Stimulated activated CD8-positive, alpha-beta memory T cell treated with anti-CD3 and anti-CD28 coated beads, Interleukin-15, amount 100 ng/mL, for 4 hours (primary cell): ENCODE measurements at places on chromosomes 6 and 20.

DNA sequence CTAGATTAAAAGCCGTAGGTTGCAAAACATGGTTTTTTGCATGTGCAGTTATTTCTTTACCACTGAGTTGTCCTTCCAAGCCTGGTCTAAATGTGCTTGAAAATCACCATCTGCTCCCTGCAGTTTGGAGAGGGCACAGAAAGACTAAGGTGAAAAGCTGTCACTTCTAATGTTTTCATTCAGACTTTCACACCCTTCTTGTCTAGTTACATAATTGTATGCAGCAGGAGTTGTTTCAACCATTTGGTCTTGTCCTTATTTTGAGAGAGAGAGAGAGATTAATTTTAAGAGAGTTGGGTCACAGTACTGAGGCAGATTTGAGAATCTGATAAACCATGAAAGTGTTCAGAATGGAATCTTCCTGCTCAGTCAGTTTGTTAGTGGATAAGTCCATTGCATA lies 82.5 kb downstream of the ARID1B start:
- no peak for DNase-seq

DNA sequence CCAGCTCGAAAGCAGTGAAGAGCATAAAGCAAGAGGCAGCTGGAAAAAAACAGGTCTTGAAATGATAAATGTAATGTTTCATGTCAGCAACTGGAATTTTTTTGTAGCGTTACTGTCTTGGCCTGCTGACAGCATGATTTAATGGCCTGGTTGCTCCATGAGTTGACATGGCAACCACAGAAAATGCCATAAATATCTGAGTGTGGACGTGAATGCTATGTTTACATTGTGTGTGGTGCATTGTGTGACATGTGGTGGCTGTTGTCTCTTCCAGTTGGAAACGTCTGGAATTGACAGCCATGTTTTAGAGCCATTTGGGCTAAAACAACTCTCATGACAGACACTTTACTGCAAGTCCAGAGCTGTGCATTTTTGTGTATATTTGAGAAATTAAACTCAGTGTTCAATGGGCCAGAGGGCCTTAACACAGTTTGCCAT lies 170.0 kb downstream of the FOXA2 start:
- DNase-seq = no peak

GRCh38 chr6:114707081-114707620 lies 364.3 kb upstream of the HS3ST5 start:
- no peak for DNase-seq

DNA sequence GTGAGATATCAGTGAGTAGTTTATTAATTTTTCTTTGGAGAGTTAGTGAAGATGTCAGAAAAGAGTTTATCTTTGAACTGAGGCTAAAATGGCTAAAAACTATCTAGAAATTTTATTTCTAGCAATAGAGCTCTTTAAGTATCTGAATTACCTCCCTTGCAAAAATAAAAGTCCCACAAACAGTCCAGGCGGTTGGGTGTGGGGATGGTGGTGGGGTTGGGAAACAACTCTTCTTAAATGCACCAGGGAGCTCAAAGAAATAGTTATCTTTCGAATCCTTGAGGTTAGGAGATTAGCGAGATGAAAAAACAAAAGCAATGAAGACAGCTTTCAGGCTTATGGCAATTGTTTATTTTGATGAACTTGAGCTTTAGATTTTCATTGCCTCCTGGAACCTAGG lies 1299.1 kb upstream of the ADGRB3 start:
- DNase-seq = no peak

GRCh38 chr6:40077736-40078135 lies 143.5 kb upstream of the MOCS1 start:
- no peak for DNase-seq

- no peak for DNase-seq
Observed at GRCh38 chr6:159043947-159044346, 844 bp downstream of the TAGAP start.

DNA sequence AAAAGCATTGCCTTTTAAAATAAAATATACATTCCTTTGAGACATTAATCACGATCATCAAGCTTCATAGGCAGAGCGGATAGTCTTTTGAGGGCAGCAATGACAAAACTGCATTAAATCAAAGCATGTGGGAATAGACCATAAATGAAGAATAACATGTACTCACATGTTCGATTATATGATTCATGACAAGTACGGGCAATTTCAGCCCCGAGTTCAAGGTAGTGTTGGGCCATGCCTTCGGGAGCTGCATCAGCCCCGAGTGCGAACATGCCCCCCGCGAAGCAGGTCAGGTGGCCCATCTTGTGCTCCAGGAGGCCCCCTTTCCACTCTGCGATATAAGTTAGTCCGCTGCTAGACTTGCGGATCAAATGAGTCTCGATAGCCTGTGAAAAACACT lies 111.0 kb upstream of the FAM184A start:
- no peak for DNase-seq

DNA sequence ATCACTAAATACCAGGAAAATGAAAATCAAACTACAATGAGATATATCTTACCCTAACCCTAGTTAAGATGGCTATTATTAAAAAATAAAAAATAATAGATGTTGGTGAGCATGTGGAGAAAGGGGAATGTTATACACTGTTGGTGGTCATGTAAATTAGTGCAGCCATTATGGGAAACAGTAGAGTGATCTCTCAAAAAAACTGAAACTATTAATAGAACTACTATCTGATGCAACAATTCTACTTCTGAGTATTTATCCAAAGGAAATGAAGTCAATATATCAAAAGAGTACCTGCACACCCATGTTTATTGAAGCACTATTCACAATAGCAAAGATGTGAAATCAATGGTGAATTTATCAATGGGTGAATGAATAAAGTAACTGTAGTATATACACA lies 48.6 kb downstream of the HLA-A start:
- DNase-seq = no peak

- DNase-seq = no peak
Observed at GRCh38 chr20:33948480-33948879, 45.2 kb upstream of the RALY start.

DNA sequence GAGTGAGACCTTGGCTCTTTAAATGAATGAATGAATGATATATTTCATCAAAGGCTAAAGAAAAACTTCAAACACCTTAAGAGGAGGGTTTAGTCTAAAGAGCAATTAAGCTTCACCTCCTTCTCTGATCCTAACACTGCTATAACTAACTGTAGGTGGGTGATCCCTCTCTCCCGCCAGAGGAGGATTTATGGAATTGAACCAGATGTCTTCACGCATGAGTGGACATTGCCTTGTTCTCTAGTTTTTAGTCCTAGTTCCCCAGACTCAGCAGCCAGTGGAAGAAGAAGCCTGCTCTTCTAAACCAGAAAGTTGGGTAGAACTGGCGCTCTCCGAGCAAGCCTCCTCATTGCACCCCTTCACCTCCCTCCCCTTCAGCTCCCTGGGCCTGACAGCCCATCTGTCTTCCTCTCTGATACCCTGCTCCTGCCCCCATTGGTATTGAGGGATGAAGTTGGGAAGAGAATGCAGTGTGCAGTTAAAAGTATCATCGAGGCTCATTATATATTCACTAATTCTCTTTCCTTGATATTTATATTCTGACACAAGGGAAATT lies 142.7 kb downstream of the ARID1B start:
- DNase-seq = no peak

DNA sequence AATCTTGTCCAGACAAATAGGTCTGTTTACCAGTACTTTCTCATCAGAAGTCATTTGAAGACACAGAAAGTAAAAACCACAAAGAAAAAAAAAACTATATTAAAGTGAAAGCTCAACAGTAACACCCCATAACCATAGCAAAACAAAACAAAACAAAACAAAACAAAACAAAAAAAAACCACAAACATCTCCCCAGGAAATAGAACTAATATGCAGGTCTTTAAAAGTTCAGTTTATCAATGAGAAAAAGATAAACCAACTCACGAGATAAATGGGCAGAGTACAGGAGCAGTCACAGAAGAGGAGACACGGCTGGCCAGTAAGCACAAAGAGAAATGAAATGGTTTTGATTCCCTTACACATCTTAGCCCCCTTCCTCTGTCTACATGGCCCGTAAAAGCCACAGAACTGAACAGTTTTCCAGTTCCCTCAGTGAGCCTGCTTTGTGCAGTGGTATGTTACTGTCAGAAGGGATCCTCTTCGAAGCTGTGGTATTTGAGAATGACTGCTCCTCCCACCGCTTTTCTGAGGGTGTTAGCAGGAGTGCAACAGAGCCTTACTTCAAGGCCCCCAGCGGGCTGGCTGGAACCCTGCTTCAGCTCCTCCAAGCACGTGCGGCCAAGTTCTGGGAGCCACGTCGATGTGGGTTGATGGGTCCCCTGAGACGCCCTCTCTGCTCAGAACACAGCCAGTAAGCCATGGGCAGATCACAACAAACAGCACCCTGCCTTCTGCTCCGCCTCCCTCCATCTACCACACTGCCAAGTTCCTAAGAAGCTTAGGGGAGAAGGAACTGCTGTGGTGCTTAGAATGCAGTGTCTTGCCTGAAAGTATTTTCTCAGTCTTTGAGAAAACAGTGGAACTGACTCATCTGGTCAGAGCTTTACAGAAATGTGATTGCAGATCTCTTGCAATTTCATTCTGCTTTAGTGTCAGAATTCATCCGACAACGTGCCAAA lies 14.0 kb downstream of the UST start:
- peak; percentile 19 for DNase-seq

GRCh38 chr6:9126878-9127560 lies 691.7 kb upstream of the SLC35B3 start:
- DNase-seq = no peak

GRCh38 chr6:85986681-85987080 lies 344.0 kb upstream of the SYNCRIP start:
- DNase-seq = no peak

- DNase-seq = no peak
Observed at GRCh38 chr6:84251891-84252539, 24.6 kb upstream of the CEP162 start.

DNA sequence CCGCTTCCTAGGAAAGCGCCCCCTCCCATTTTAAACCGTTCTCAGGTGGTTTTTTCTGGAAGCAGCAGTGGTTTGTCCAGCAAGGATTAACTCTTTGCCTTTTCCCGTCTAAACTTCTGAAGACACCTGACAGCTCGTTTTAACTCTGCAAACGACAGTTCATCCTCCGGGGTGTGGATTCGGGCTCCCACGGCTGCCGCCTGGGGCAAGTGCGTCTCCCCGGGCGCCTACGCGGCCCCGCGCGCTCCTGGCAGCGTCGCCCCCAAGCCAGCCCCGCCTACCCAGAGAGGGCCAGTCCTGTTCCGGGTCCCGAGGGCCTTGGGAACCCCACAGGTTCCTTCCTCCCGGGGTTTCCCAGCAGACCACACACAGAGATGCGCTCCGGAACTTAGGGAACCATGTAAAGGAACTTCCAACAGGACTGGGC lies 54.4 kb downstream of the PRR18 start:
- DNase-seq = no peak

DNA sequence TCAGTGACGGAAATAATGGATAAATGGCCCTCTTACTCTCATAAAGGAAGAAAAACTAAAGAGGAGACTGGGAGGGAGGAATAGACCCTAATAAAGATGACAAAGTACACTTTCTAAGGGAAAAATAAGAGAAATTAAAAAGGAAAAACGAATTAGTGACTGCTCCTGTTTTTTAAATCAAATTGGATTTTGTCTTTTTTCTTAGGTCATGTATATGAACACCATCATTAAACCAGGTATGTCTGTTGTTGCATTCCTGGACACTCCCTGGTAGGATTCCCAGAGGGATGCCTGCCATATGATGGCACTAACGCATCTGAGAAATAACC lies 59.4 kb upstream of the BTN3A2 start:
- no peak for DNase-seq

DNA sequence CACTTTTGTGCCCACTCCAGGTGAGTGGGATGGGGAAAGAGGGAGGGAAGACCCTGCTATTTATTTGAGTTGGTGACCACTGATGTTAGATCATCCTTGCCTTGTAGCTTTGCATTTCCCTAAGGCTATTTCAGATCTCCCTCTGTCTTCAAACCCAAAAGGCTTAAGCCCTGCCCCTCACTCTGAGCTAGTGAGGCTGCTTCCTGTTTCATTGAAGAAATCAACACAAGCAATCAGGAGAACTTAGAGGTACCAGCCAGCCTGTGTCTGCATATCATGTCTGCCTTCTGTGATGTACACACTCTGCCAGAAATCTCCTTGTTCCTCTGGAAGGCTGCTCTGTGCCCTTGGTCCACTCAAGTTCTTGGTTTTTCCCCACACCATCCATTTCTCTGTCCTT lies 135.3 kb downstream of the ARID1B start:
- no peak for DNase-seq

GRCh38 chr6:106046116-106046853 lies 39.9 kb upstream of the PRDM1 start:
- DNase-seq = no peak

GRCh38 chr6:157209865-157210530 lies 113.3 kb downstream of the TMEM242 start:
- no peak for DNase-seq
